NCI-H2029 (cell line): ENCODE measurements at places on chromosomes 13 and 19.

DNA sequence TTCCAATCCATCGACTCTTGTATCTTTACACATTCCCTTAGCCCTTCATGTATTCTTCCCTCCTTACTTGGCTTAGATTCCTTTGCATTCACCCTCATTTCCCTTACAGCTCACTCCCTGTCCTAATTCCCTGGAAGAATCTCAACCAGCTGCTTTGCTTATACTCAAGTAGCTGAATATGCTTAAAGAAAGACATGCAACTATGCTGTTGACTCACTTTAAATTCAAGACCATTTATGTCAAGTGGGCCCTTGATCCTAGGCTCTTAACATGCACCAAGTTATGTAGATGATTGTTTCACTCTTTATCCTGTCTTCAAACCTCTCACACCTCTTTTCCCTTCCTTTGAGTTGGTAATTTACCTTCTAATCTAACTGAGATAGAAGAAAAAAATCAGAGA, 7.4 kb downstream of the CCDC122 start:
- no peak for DNase-seq

DNA sequence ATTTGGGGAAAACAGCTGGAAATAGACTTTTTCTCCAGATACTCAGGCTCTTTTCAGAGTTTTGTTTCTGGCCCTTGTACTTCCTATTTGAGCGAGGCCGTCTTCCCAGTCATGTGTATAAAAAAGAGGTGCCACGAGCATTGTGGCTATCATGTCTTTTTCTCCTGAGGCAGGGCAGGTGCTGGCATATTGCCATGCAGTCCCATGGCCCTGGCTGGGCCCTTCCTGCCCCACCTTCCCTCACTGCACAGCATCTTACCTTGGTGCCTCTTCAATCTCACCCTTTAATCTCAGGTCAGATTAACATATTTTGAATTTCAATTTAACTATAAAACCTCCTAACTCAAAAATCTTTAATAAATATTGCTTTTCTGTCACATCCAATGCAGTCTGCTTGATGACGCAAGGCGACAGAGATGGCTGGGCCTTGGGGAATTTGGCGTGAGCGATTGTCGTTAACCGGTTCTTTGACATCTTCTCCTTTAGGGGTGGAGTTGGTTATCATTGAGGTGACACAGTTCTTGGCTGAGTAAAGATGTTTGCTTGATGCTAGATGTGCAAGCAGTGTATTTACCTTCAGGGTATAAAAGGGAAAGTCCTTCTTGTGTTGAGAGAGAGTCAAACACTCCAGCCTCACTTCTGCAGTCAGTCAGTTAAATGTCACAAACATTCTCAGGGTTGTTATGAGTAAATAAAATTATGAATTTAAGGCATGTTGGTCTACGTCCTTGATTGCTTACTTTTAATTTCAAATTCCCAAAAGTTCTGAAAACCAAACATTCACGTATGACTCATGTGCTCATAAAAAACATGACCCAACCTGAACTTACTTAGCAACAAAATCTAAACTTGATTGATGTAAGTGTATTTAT, 289.9 kb downstream of the MYO16 start:
- DNase-seq, result peak; percentile 77

DNA sequence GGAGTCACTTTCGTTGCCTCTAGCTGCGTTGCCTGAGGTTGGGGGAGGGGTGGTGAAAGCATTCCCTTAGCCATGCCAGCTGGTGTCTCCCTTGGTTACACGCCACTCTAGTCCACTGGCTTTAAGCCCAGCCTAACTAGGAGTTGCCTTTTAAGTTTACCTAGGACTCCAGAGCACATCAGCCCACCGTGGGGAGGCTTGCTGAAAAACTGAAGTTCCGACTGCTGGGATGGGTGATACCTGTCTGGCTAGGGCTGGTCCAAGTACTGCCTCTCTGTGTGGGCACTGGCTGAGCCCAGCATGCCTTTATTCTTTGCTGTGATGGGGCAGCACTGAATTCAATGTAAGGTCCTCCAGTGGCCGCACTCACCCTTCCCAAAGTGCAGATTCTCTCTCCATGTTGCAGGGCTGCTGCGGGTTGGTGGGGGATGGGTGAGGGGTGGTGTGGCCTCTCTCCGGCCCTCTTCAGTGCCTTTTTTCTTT, 11.8 kb upstream of the CEACAM1 start:
- DNase-seq, result peak; percentile 52

DNA sequence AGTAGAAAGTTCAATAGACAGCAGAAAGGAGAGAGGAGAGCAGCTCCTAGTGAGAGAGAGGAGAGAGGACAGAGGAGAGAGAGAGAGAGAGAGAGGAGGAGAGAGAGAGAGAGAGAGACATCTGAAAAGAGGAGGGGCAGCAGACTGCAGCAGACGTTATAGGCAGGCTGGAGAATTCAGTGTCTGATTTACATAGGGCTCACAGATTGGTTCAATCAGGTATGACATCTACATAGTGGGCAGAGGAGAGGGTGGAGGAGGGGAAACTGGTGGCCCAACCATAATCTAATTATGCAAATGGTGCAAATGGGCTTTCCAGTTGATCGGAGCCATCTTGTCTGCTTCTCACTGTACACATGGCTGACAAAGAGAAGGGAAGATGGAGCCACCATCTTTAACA, 221.3 kb upstream of the TRPC4 start:
- DNase-seq, result no peak

DNA sequence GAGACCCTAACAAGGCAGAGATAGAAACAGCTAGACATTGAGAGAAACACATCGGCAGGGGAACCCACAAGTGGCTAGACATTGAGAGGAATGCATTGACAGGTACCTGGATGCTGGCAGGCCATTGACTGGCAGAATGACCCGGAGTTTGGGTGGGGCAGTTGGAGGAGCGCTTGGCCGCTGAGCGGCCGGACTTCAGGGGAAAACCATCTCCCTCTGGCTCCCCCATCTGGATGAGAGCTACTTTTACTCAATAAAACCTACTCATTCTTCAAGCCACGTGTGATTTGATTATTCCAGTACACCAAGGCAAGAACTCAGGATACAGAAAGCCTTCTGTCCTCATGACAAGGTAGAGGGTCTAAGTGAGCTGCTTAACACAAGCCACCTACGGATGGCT, 473.4 kb downstream of the SLITRK5 start:
- no peak for DNase-seq

- no peak for DNase-seq
Observed at GRCh38 chr19:35107545-35107944, 8.1 kb upstream of the FXYD3 start.

DNA sequence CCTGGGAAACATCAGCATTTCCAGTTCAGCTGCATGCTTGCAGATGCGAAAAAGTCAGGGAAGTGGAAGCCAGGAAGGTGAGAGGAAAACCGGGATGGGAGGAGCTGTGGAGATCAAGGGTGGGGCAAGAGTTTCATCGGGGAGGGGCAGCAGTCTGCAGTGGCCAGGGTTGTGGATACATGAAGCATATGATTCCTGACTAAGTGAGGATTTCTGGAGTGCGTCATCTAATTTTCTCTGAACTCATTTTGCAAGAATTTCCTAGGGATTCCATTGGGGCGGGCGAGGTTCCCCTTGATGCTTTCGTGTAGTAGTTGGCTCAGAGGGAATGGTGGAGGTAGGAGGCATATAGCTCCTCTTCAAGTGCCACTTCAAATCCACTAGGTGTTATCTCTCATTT, 344.1 kb upstream of the TMTC4 start:
- no peak for DNase-seq

GRCh38 chr19:51971624-51972023, 15.0 kb downstream of the ZNF350 start:
- no peak for DNase-seq

DNA sequence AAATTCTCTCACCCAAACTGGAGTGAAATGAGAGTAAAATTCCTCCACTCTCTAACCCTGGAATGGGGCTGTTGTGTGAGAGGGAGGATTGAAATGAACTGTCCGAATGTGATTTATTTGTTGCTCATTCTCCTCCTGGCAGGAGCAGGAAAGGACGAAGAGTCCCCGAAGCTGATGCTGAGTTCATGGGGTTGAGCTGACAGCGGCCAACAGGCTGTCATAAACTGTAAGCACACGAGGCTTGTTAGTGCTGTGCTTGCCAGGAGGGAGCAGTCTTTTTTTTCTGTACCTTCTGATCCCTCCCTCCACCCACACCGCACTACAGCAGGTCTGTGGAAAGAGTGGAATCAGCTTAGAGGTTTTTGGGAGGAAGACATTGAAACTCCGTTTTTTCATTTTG, 33.1 kb upstream of the ZNF331 start:
- no peak for DNase-seq

DNA sequence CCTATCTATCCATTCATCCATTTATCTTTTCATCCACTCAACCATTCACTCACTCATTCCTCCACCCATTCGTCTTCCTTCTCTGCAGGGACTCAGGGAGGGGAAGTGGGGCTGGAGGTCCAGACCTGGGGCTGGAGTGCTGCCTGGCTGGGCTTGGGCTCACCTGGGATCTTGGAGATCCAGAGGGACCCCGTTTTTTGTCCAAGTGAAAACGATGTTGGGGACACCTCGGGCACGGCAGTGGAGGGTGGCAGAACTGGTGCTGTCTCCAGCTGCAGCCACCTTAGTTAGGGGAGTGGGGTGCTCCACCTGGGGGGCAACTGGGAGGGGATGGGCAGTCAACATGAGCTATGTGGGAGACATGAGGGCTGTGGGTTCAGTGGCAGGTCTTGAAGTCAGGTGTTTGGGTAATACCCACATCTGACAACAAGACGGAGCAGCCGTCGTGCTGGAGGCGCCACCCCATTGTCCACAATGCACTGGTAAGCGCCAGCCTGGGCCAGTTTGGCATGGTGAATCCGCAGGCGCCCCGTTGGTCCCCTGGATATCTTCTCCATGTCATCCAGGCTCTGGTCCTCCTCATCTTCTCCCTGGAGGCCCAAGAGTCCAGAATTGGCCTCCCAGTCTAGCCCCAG, 10.2 kb downstream of the NPHS1 start:
- no peak for DNase-seq
